ENCODE measurements at places on chromosomes 6 and 20.

GRCh38 chr6:90062051-90062450 is 167.8 kb downstream of the GJA10 start:
- DNase-seq: no peak

- no peak for DNase-seq
These were observed 132.5 kb upstream of the PHACTR3 start for GRCh38 chr20:59471653-59472421.

DNA sequence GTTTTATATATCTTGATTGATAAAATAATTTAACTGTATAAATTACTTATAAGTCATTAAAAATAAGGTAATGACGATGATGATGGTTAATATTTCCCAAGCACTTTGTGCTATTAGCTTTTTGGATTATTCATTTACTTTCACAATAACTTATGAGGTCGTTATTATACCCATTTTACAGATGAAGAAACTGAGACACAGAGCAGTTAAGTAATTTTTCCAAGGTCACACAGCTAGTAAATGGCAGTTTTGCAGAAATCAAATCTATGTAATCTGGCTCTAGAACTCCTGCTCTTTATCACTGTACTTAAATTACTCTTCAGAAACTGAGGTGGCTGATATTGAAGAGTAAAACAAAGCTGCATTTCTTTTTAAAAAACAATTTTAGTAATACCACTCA is 18.2 kb downstream of the NOL7 start:
- DNase-seq: no peak

GRCh38 chr6:32792901-32793435 is 23.8 kb downstream of the HLA-DOB start:
- DNase-seq: no peak

GRCh38 chr6:37049758-37050044 is 44.2 kb downstream of the FGD2 start:
- DNase-seq: no peak

- no peak for DNase-seq
These were observed 92.4 kb downstream of the SCML4 start for GRCh38 chr6:107731422-107732319.

- DNase-seq: no peak
These were observed 11.4 kb upstream of the MMS22L start for GRCh38 chr6:97294451-97294850.

DNA sequence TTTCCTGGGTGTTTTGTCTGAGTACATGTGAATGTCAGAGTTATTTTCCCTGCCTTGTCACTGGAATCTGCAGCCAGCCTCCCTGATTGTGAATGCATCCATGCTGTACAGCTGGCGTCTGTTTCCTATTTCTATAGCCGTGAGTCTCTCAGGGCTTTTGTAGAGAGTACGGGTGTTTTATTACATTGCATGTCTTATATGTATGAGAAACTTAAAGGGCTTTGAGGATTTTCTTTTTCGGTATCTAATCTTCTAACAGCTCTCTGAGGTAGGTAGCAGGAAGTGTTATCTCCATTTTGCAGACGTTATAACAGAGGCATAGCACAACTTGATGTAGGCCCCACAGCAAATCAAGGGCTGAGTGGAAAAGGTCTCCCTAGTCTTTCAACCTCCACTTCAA is 272.9 kb downstream of the PRL start:
- DNase-seq: peak; percentile 80

- DNase-seq: no peak
These were observed 275.6 kb downstream of the BTBD9 start for GRCh38 chr6:38364127-38364526.

GRCh38 chr6:33812669-33813068 is 8.9 kb upstream of the MLN start:
- peak; percentile 71 for DNase-seq

DNA sequence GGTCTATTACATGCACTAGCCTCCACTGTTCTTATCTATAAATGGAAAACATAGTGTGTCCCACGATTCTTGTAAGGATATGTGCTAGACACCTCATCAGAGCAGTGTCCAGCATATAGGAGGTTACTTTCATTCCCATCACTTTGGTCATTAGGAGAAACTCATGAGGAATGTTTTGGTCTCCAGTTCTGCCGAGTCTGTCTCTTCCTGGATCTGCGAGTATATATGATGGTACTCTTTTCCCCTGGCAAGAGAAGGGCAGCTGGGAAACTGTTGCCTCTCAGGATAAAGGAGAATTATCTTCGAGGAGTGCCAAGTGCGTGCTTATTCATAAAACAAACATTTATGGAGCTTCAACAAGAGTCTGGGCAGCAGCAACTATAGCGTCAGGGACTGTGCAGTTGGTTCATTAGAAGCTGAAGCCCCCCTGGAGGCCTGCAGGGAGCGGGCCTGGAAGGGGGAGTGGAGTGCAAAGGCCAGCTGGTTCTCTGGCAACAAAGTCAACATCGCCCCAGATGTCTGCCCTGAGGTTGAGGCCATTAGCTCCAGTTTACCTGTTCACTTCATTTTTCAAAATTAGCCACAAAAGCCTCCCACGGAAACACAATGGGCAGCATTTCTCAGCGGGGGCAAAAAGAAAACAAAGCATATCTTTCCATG is 811.9 kb downstream of the MAFB start:
- DNase-seq: no peak

DNA sequence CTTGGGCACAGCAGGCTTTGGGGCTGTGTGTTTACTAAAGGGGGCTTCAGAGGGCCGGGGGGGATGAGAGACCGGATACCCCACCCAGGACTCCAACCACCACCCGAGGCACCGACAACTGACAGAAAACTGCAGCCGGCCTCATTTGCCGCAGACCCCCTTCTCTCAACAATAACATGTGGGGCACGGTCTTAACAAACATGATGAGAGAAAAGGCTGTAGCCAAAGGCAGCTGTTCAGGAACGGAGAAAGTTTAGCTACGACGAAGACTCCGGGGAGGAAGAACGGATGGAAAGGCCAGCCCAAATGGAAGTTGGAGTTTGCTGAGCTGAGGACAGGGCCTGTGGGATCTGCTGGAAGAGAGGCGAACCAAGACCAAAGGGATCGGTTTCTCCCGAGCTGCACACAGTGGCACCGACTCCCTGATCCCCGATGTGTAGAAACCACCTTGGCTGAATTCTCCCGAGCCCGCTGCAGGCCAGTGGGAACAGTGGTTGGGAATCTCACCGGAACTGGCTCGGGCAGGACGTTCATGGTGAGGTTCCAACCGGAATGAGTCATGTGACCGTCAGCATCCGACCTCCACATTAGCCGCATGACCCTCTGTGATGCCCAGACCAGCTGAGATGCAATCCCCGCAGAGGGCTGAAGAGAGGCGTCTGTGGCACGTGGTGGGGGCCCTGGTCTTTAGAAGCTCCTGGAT is 359.3 kb downstream of the TAF4 start:
- no peak for DNase-seq

GRCh38 chr6:139760128-139760527 is 385.7 kb upstream of the CITED2 start:
- no peak for DNase-seq

DNA sequence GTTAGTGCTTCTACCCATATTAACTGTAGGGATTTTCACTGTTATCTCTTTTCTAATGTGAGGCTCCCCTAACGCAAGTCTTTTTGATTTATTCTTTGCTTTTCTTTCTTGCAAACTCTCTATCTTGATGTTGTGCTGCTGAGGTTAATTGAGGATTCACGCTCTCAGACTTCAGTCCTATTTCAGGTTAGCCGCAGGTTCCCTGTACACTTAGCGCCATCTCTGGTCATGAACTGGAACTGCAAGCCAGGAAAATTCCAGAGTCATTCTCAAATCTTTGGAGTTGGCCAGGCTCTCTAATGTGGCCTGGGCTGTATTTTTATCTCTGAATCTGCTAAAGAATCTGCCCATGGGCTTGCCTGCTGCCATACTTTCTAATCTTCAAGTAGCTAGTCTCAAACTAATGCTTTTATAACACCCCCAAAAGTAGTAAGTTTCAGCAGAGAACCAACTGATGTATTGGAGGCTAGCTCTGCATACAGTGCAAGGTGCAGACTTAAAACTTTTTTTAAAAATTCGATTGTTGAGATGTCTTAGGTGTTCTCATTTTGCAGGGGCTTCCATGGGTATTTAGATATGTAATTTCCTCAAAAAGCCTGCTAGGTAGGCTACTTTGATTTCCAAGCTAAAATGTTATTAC is 91.1 kb upstream of the OPRM1 start:
- no peak for DNase-seq

All from NCI-H526 (cell line).